ENCODE measurements at places on chromosomes 1 and 21.
A peak's percentile ranks its signal among the peaks of the same experiment; 100 is the strongest.

DNA sequence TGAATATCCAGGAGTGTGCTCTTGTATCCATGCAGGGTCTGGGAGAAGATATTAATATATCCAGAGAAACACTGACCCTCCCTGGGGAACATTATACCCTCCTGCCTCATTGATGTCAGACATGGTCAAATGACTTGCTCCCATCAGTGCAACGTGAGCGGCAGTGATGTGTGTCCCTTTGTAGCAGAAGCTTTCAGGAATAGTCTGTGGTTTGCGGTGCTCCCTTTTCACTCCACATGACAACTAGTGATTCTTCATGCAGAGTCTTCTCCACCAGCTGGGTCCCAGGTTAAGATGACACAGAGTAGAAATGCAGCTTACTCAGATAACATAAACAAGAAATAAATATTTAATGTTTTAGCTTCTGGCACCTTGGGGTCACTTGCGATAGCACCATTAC lies 31.9 kb upstream of the LYPD8 start:
- no peak overlapping the region for H3K4me3 ChIP-seq
- no peaks in the 10 kb centered on the region for H3K27me3 ChIP-seq
- no peak for DNase-seq

DNA sequence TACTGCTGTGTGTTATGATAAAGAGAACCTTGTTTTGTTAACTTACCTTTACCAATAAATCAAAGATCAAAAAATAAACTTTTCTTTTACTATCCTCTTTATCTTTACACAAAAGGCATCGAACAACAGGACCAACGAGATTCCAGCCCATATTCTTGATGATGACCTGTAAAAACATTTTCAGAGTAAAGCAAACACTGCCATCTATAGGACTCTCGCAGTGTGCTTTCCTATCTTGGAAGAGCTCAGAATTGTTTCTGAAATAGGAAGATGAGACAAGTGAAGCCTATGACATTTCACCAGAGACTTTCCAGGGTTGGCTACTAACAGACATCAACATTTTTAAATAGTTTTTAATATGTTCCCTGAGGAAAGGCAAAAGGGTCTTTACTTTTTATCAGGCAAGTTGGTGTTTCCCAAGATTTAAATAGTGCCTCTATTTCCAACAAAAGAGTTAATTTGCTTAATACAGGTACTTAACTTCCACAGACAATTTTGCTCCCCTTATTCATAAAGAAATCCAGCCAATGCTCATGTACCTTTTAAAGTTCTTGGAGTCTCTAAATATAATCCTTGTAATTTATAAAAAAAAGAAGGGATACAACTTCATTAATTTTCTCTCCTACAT lies 7.3 kb downstream of the GLMN start:
- peaks cover 26% of the 10 kb centered on the region for H3K36me3 ChIP-seq
- no peak overlapping the region for H3K4me3 ChIP-seq
- no peaks in the 10 kb centered on the region for H3K27me3 ChIP-seq
- peaks cover 9% of the 10 kb centered on the region for H3K4me1 ChIP-seq
- no peak for DNase-seq

DNA sequence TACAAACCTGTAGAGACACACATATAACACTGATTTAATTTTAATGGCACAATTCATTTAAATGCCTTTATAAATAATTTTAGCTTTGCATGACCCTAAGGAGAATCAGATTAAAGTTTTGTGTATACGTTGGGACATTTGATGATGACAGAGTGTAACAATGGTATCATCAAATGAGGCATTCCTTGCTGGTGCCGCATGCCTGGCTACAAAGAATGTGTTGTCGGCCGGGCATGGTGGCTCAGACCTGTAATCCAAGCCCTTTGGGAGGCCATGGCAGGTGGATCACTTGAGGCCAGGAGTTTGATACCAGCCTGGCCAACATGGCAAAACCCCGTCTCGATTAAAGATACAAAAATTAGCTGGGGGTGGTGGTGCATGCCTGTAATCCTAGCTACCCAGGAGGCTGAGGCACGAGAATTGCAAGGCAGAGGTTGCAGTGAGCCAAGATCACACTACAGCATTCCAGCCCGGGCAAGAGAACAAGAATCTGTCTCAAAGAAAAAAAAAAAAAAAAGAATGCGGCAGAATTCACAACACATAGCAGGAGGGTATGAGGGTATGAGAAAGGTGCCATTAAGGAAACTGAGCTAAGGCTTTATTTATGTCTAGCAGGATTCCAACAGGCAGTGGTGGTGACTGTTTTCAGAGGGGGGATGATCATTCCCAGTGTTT lies 58.9 kb downstream of the PTPN14 start:
- no peaks in the 10 kb centered on the region for H3K4me1 ChIP-seq
- H3K27ac ChIP-seq: no peak overlapping the region
- no peak for DNase-seq
- H3K27me3 ChIP-seq: no peaks in the 10 kb centered on the region
- no peak overlapping the region for H3K4me3 ChIP-seq
- H3K36me3 ChIP-seq: no peaks in the 10 kb centered on the region

DNA sequence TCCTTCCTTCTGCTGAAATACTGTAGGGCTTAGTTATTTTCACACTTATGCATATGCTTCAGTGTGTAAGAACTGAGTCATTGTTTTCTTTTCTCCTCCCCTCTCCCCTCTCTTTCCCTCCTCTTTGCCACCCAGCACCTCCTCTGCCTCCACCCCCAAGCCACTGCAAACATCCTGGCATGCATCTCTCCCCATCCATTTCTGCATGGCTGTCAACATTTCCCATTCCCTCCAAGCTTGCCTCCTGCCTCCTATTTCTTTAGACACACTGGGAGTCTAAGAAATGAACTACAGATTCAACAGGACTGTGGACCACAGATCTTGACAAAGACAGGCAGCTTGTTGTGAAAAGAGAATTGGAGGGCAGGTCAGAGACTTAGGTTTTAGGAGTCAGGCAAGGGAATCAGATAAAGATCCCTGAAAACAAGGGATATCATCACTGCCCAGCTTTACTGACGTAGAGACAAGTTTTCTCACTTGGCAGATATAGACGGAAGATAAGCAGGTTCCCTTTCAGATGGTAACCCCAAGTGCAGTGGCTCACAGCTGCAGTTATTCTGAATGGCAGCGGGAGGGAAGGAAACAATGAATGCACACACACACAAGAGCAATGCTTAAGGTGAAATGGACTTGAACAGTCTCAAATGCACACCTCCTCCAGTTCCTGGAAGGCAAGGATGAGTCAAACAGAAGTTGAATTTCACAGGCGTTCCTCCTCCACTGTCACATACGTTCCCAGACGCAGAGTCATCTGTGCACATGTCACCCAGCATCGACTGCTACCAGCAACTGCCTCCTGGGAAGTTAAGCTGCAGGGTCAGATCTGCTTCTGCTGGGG lies 56.1 kb downstream of the HIVEP3 start:
- no peak overlapping the region for H3K4me3 ChIP-seq
- no peaks in the 10 kb centered on the region for H3K36me3 ChIP-seq
- peaks cover 6% of the 10 kb centered on the region for H3K27me3 ChIP-seq
- DNase-seq: peak; percentile 52

GRCh38 chr1:213947200-213947801 lies 40.5 kb upstream of the PROX1 start:
- DNase-seq: no peak
- no peak overlapping the region for H3K27ac ChIP-seq
- H3K4me1 ChIP-seq: no peaks in the 10 kb centered on the region

DNA sequence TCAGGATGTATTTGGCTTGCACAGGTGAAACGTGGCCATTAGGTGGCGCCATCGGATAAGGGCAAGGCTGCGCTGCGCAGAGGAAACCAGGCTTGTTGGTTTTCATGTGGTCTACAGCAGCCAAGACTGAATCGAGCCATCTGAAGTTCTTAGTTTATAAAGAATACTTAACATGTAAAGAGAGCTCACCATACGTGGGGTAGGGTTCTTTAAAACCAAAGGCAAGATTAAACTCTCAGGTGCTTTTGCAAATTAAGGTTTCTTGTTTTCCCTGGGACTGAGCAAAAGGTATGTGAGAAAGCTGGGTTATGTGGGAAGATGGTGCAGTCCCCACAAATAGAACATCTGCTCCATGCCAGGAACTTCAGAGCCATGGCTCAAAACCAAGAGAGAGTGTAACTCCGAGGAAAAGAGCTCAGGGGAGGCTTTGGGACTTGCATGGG lies 9.3 kb downstream of the MASP2 start:
- DNase-seq: peak; percentile 71
- no peaks in the 10 kb centered on the region for H3K4me1 ChIP-seq
- no peaks in the 10 kb centered on the region for H3K27me3 ChIP-seq
- no peak overlapping the region for H3K27ac ChIP-seq
- no peak overlapping the region for H3K4me3 ChIP-seq
- no peaks in the 10 kb centered on the region for H3K36me3 ChIP-seq

- peaks cover 3% of the 10 kb centered on the region for H3K36me3 ChIP-seq
- no peak for DNase-seq
- H3K4me3 ChIP-seq: no peak overlapping the region
- peaks cover 4% of the 10 kb centered on the region for H3K4me1 ChIP-seq
- no peak overlapping the region for H3K27ac ChIP-seq
These were observed 13.8 kb upstream of the THEM5 start for GRCh38 chr1:151867321-151867720.

DNA sequence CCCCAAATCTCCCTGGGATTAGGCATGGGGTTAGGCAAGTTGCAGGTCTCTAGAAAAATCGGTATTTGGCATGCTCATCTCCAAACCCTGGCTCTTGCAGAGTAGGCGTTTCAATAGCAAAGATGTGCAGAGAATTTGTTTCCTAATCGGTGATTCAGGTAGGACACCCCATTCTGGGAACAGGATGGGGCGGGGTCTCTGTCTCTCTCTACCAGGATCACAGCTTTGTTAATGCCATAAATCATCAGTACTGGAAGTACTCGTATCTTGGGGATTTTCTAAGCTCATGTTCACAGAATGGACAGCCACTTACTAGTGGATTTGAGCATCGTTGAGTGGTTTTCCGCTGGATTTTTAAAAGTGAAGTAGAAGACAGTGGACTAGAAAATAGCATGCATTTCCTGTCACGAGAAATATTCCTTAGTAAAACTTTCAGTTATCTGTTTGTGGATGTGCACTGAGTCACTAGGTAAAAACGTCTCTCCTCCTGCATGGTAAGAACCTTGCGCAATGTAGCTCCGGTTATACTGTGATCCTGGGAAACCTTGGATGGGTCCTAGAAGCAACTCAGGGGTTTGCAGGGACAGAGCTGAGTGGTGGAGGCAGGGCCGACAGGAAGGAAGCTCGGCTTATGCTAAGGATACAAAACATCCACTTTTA lies 5.1 kb downstream of the TMEM51 start:
- no peak overlapping the region for H3K27ac ChIP-seq
- H3K4me3 ChIP-seq: no peak overlapping the region
- no peaks in the 10 kb centered on the region for H3K36me3 ChIP-seq
- peaks cover 28% of the 10 kb centered on the region for H3K4me1 ChIP-seq
- no peak for DNase-seq

DNA sequence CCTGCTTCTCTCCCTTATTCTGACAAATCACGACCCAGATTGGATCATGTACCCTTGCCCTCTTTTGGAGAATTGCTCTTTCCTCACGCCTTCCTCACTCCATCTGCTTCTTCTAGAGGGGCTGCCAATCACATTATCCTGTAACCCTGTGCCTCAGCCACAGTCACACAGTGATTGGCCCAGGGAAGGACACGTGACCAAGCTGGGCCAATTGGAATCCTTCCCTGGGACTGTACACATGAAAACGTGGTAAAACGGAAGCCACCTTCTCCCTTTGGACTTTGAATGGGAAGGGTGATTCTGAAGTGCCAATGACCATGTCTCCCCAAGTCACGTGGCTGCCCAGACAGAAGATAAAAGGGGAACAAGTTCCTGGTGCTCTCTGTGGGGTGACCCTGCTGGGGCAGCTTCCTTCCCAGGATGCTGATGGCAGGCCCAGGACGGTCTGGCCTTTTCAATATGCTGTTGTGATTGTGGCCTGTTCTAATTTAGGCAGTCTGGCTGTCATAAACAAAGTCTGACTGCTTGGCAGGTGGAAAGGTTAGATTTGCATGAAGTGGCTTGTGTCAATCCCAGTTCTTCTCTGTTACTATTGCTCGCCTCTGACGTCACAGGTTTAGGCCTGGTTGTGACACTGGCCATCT lies 92.9 kb downstream of the UBIAD1 start:
- no peaks in the 10 kb centered on the region for H3K36me3 ChIP-seq
- DNase-seq: no peak
- H3K27ac ChIP-seq: peak overlapping the region; percentile 47

DNA sequence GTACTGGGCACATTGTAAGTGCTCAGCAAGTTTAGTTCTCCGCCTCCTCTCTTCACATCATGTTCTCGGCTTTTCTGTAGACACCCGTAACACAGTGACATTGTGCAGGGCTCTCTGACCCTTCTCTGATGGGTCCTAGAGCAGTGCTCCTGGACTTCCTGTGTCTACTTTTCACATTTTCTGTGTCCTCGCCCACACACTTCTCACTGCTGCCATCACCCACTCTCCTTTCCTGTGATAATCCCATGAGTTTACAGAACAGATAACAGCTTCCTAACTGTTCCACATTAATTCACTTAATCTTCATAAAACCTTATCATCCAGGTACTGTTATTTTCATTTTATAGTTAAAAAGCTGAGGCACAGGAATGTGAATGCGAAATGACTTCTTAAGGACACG lies 13.2 kb upstream of the DMRTA2 start:
- no peak overlapping the region for H3K4me3 ChIP-seq
- no peak for DNase-seq
- H3K4me1 ChIP-seq: no peaks in the 10 kb centered on the region
- H3K27ac ChIP-seq: peak overlapping the region; percentile 81
- H3K36me3 ChIP-seq: peaks cover 25% of the 10 kb centered on the region

- H3K27ac ChIP-seq: peak overlapping the region; percentile 92
- H3K4me3 ChIP-seq: peak overlapping the region; percentile 93
- DNase-seq: no peak
- peaks cover 31% of the 10 kb centered on the region for H3K4me1 ChIP-seq
- H3K36me3 ChIP-seq: peaks cover 30% of the 10 kb centered on the region
These were observed 705 bp upstream of the QSOX1 start for GRCh38 chr1:180154003-180154324.

DNA sequence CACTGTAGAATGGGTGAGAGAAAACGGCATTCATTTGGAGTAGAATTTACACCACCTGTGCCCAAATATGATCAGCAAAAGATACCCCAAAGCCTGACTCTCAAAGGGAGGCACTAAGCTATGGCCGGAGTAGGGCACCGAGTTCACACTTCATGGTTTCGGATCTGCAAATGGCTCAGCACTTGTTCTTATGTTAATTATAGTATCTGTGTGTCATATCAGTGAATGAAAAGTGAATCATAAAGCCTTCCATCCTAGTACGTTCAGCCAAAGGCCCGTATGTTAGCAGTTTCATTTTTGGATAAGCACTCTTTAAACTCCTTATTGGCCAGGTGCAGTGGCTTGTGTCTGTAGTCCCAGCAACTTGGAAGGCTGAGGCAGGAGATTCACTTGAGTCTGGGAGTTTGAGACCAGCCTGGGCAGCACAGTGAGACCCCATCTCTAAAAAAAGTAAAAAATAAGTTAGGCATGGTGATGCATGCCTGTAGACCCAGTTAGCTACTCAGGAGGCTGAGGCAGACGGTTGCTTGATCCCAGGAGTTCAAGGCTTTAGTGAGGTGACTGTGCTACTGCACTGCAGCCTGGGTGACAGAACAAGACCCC lies 4.9 kb upstream of the CORT start:
- DNase-seq: no peak
- no peaks in the 10 kb centered on the region for H3K4me1 ChIP-seq
- no peaks in the 10 kb centered on the region for H3K27me3 ChIP-seq
- H3K4me3 ChIP-seq: no peak overlapping the region
- peaks cover 6% of the 10 kb centered on the region for H3K36me3 ChIP-seq

GRCh38 chr1:107840725-107841124 lies 124.3 kb downstream of the VAV3 start:
- H3K4me3 ChIP-seq: peak overlapping the region; percentile 75
- H3K36me3 ChIP-seq: peaks cover 10% of the 10 kb centered on the region
- peak overlapping the region; percentile 82 for H3K27ac ChIP-seq
- DNase-seq: no peak
